ENCODE measurements at places on chromosomes 6 and 20.

DNA sequence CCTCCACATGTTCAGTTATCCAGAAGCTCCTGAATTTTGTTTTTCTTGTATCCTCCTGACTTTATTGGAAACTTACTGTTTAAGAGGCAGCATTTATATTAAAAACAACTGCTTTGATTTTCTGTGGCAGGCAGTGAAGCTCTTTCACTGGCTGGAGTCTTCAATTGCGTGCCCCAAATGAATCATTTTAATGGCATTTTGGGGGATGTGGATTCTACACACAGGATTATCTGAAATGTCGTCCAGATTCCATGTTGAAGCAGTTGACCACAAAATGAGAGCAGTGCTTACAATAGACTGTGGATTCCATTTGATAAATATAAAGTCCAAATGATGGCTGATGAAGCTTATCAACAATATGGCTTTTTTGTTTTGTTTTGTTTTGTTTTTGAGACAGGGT, 41.0 kb upstream of the HIVEP1 start:
- DNase-seq = no peak

GRCh38 chr20:46060975-46061374, 28.8 kb downstream of the NCOA5 start:
- DNase-seq = no peak

DNA sequence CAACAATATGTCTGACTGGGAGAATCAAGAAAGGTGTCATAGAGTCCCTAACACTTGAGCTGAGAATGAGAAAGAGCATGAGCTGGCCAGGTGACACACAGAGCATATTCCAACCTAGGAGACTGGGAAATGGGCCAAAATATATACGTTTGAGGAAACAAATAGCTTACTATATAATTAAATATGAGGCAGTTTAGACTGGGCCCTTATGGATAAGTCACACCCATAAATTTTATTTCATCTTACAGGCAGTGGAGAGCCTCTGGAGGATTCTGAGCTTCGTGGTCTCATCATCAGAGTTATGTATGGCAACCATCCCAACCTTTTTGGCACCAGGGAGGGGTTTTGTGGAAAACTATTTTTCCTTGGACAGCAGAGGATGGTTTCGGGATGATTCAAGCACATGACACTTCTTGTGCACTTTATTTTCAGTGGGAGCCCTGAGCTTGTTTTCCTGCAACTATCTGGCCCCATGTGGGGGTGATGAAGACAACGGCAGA, 12.9 kb upstream of the NQO2 start:
- no peak for DNase-seq

DNA sequence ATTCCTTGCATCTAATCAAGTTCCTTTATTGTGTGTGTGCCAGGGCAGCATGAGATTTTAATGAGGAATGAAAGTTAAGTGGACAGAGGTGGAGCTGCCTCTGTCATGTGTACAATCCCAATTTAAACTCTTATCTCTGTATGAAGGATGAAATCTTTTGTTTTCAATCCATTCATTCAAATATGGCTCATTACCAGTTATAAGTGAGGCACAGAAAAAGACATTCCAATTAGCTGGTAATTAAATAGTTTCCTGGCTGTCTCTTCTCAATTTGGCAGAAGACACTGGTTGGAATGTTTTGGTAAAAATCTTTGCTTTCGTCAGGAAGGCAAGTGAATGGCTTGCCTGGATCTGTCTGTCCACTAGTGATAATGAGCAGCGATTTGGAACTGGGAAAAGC, 46.4 kb downstream of the CLVS2 start:
- no peak for DNase-seq

- no peak for DNase-seq
Observed at GRCh38 chr20:24210356-24210755, 221.8 kb upstream of the GGTLC1 start.

DNA sequence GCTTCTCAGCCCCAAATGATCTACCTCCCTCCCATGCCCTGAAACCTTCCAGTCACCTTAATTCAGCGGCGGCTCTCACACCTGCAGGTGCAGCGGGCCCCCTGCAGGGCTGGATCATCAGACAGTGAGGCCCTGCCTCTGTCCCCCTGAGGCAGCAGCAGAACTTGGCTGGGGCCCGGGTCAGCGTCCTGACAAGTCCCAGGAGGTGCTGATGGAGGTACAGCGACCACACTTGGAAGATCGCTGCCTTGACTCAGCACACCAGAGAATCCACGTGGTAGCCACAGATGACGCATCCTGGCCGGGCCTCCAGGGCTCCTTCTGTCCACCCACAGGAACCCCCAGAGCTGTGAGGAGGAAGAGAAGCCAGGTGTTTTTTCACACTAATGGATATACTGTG, 116.4 kb upstream of the THBS2 start:
- DNase-seq = no peak

GRCh38 chr20:48695255-48695654, 132.5 kb downstream of the PREX1 start:
- no peak for DNase-seq

GRCh38 chr6:152948150-152948768, 34.6 kb downstream of the FBXO5 start:
- no peak for DNase-seq

DNA sequence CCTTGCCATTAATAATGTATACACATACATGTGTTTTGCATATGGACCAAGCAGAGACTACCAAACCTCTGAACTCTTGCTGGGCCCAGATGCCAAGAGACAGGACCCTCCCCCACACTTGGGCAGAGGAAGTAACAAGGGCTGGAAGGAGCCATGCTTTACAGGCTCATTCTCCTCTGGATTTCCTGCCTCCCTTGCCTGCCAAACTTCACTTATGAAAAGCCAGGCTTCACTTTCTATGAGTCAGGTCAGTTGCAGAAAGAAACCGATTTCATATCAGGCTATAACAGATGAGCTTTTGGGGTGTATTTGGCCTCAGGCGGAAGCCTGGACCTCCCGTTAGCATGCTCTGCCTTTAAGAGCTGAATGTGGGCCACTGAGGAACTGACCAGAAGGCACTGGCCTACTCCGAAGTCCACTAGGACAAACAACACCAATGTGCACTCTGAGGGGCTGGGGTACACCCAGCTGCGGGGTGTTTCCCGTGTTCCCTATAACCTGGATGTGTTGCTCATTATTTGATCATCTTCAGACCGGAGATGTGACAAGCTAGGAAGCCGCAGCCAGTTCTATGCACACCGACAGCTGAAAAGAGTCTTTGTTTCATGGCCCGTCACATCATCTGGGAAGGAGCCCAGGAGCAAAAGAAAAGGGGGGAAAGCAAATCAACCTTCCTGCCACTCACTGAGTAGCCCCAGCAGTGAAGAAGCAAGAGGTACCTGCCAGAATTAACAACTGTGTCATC, 28.5 kb downstream of the HAO1 start:
- no peak for DNase-seq

- no peak for DNase-seq
Observed at GRCh38 chr6:142293121-142293520, 8.7 kb upstream of the ADGRG6 start.

DNA sequence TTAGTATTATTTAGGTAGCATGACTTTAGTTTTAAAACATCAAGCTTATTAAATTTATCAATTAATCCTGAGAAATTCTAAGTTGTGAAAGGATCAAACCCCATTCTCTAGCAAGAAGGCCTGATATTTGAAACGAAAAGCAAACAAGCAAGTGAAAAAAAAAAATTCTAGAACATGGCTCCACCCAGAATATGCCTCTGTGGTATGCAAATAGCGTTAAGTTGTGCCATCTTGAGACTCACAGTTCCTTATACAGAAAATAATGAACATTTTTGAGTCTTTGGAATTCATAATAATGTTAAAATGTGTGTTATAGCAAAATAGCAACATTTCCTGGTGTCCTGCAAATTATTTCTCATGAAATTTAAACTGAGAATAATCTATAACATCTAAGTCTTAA, 42.0 kb downstream of the TRDN start:
- DNase-seq = no peak

DNA sequence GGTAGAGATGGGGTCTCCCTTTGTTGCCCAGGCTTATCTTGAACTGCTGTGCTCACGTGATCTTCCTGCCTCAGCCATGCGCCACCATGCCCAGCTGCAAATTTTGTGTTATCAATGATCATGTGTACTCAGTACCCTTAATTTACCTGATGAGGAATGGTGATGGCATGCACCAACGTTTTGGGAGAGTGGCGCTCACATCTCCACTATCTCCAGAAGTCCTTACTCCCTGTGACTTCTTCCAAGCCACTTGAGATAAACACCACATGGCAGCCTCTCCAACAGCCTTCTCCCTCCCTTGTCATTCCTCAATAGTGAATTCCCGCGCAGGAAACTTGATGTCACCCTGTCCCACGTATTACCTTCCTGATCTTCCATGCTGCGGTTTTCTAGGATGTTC, 58.1 kb downstream of the PSMG4 start:
- no peak for DNase-seq

DNA sequence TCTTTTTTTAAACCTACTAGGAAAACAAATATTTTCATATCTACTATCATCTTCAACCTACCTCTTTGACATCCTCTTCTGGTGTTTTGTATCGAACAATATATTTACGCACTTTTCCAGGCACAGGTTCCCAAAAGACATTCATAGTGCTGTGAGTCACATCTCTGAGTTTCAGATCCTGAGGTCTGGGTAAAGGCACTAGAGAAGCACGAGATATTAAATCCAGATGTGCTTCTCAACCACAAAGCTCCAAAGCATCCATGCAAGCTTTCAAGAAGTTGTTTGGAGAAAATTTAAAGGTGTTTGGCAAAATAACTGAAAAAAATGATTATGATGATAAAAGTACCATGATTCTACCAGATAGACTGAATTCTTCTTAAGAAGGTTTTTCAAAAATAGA, 62.7 kb downstream of the COL12A1 start:
- DNase-seq = no peak

DNA sequence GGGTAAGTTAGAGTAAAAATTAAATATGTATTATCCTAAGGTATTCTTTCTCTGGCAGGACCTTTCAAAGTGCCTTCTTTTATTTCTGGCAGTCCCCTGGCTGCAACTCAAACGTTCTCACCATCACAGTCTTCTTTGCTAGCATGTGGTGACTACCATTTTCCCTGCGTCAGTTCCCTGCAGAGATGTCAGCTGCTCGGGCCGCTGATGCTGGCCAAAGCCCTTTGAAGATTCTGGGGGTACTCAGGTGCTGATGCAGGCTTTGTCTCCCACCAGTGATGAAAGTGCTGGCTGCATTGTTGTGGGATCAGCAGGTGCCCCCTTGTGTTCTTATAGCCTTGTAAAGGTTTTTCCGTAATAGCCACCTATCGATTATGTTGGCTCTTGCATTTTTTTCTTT, 140.1 kb downstream of the BTBD3 start:
- DNase-seq = no peak

GRCh38 chr20:44520881-44521280, 989 bp downstream of the SERINC3 start:
- no peak for DNase-seq

GRCh38 chr20:6599876-6600735, 167.4 kb upstream of the BMP2 start:
- DNase-seq = no peak

DNA sequence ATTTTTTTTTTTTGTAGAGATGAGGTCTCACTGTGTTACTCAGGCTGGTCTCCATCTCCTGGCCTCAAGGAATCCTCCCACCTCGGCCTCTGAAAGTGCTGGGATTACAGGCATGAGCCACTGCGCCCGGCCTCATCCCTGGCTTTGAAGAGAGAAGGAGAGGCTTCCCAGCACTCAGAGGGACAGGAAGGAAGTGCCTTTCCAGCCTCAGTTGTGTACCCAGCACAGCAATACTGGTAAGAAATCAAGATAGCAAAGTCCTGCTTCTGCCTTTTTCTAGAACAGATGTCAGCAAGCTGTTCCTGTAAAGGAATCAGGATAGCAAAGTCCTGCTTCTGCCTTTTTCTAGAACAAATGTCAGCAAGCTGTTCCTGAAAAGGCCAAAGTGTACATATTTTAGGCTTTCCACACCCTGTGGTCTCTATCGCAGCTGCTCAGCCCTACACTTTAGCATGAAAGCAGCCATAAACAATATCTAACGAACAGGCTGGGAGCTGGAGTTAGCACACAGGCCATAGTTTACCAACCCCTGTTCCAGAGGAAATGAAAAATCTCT, 6.3 kb upstream of the PLTP start:
- no peak for DNase-seq

DNA sequence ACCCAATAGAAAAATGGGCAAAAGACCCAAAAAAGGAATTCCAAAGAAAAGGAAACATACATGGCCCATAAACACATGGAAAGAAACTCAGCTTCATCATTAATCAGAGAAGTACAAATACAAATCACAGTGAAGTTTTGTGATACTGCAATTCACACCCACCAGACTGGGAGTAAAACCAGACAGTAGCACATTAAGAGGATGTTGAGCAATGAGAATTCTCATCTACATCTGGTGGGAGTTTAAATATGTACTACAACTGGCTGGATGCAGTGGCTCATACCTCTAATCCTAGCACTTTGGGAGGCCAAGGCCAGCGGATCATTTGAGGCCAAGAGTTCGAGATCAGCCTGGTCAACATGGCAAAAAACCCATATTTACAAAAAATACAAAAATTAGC, 125.7 kb upstream of the PHACTR1 start:
- DNase-seq = no peak

GRCh38 chr6:155543166-155543847, 87.7 kb upstream of the NOX3 start:
- no peak for DNase-seq

DNA sequence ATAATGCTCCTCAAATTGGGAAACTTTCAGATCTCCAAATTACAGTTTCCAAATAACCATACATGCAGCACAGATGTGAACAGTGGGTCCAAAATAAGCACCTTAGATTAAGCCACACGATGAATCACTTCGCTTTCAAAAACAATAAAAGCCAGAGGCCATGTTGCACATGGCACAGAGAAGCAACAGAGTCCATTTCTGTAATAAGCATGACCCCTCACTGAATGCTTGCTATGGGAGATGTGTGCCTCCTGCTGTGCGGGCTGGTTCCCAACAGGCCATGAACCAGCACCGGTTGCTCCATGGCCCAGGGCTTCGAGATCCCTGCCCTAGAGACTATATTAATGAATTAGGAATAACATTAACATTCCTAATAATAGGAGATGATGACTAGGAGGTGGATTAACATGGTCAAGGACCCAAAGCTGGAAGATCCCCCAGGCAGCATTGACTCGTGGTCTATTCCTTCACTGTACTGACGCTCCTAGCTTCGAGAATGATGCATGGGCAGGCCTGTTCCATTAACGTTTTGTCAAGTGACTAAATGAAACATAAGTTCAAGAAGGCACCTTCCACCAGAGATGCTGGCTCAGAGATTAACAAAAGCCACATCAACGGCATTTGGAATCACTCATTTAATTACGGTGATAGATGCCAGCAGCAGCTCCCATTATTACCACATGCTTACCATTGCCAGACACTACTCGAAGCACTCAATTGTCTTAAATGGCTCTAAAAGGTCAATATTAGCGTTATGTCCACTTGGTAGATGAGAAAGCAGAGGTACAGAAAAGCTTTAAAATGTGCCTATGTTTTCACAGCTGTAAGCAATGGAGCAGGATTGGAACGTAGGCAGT, 470.6 kb upstream of the AGPAT4 start:
- no peak for DNase-seq

- DNase-seq = no peak
Observed at GRCh38 chr6:125947615-125948014, 9.0 kb upstream of the HINT3 start.

- no peak for DNase-seq
Observed at GRCh38 chr6:63193324-63193723, 17.9 kb upstream of the FKBP1C start.

Measured in stimulated activated naive CD4-positive, alpha-beta T cell treated with Interleukin-2 at 50 U/mL for 16 hours (primary cell).